ENCODE measurements at places on chromosomes 1 and 21.

- no peak for DNase-seq
Measured at GRCh38 chr1:209387969-209388329, 195.6 kb upstream of the CAMK1G start.

GRCh38 chr1:38076038-38076437 lies 29.4 kb upstream of the POU3F1 start:
- DNase-seq: no peak

DNA sequence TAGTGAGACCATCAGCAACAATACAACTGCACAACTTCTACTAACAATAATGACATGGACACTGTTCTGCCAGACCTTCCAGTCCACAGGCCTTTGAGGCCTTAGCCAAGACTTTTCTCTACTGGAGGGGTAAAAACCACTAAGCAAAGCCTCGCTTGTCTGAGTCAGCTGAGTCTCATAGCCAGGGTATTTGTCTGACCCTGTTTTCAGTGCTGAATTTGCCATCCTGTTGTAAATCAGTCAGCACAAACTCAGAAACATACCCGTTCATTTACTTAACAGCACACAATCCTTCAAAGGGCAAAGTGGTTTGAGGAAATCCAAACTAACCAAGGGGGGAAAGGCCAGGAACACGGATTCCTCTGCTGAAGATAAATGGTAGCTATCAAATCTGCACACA lies 537.8 kb downstream of the SMYD3 start:
- DNase-seq: no peak

DNA sequence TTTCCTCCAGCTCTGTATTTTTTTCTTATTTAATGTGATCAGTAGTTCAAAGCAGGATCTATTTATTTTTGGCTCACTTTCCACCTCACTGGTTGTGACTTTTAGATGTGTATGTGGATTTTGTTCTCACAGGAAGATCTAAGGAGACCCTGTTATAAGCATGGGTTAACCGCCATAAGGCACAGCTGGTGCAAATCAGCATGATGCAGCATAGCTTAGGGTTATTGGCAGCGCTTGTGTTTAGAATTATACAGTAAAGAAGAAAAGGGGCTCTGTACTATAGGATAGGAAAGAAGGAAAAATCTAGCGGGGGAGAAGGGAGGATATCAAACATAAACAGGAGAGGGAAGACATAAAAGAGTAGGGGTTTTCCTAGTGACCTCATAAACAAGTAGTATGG lies 26.9 kb upstream of the RGL1 start:
- DNase-seq: no peak

GRCh38 chr1:98981917-98982513 lies 22.6 kb downstream of the PLPPR5 start:
- no peak for DNase-seq

- no peak for DNase-seq
Measured at GRCh38 chr21:34970167-34970500, 79.0 kb downstream of the RUNX1 start.

- DNase-seq: no peak
Measured at GRCh38 chr21:26406526-26406925, 166.6 kb downstream of the CYYR1 start.

DNA sequence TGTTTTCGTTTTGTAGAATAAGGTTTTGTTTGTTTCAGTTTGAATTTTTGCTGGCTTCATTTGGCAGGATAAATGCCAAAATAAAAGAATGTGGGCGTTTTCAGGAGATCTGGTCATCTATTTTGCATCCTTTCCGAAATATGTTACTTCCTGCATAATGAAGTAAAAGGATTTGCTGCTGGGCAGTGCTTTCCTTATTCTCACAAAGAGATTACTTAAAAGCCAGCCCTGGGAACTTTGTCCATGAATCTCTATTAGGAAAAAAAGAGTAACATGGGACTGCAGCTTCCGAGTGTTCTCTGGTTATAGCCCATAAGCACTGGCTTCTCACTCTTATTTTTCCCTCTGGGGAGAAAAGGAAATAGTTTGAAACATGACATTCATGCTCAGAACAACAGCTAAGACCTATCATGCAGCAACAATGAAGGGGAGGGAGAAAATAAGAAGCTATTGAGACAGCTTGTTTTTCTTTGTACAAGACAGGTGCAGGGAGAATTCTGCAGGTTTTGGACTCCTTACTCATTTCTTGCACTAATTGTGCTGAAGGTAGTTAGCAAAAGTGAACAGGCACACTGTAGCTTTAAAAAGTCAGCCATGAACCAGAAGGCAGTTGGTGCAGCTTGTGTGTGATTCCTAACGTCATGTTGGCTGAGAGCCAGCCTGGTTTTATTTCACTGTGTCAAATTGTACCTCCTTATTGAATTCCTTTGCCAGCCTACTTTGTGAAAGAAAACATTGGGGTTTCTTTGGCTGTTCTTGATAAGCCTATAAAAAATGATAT lies at the start of gene SAMD13:
SAMD13 (plus strand) TSS at position 705 of the 781 bp plus-strand sequence. CDS start 1,527 bp downstream, outside the sequence.
- DNase-seq: peak; percentile 94

DNA sequence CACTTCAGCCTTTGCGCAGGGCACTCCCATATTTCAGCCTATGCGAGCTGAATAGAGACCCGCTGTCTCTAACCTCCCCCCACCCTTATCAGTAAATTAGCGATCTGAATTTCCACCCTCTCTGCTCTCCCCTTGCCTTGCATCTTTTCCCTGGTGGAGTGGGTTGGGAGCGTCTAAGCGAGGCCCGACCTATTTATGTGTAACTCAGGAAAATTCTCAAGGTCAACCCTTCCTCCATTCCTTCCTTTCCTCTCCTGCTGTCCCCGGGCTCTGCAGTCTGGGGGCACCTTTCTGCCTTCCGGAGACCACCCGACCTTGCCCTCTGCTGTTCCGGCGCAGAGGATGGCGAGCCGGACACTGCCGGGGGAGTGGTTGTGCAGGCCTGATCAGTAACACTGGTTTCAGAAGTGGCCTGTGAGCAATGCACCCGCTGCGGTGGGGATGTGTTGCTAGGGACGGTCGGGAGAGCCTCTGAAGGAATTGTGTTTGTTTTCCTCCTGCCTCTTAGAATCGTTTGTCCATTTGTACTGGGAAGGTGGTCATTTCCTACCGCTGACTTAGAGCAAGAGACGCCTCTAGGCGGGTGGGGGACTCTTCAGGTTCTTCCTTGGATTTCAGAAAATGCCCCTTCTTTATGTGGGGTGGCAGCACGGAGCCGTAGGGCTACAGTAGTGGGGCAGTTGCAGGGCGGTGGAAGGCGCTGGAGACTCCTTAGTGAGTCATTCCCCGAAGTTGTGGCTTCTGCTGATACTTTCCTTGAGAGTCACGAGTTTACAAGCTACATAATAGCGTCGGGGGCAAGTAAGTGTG lies 513 bp downstream of the MGST3 start:
- peak; percentile 49 for DNase-seq

DNA sequence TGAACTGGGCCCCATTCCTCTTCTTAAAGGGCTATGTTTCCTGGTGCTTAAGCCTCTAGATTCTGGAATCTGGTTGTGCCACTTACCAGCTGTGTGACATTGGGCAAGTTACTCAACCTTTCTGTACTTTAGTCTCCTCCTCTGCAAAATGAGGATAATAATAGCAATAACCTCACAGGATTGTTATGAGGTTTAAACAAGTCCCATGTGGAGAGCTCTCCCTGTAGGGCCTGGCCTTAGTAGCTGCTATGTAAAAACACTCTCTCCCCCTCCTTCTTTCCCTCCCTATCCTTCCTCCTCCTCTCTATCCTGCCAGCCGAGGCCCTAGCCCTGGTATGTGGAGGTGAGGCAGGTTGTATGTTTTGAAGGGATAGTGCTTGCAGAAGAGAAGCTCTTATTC lies 8.2 kb upstream of the PEAR1 start:
- DNase-seq: no peak

DNA sequence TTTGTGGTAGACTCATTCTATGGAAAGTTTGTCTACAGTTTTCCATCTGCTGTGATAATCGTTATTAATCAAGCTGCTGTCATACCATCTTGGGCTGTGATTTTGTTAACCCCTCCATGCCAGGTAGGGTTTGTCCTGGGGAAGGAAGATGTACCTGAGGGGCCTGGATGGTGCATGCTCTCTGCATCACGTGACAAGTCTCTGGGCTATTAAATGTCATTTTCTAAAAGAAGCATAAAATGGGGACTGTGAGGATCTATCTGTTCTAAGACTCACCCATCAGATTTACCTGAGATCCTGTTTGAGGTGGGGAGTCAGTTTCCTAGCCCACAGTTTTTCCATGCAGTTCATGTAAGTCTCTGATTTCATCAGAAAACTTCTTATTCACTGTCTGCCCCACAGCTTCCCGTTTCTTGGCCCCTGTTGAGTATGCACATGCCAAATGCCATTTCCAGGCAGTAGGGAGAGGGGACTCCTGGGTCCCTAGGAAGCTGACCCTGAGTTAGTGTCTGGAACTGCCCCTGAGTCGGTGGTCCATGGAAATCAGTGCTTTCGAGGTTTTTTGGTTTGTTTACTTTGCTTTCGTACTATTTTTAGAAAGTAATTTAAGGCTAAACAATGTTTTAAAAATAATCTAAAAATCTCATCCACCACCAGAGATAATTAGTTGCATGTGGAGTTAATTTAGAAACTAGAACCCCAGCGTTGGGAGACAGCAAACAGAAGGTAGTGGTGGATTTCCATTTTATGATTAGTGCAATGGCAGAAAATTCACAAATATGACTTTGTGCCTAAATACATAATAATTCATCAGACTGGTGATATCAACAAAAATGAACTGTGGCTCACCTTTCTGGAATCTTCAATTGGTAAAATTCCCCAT lies 46.7 kb downstream of the ZBTB18 start:
- DNase-seq: no peak

- DNase-seq: no peak
Measured at GRCh38 chr1:202565890-202566602, 144.2 kb downstream of the SYT2 start.

GRCh38 chr21:36909423-36909822 lies 57.0 kb downstream of the HLCS start:
- no peak for DNase-seq

DNA sequence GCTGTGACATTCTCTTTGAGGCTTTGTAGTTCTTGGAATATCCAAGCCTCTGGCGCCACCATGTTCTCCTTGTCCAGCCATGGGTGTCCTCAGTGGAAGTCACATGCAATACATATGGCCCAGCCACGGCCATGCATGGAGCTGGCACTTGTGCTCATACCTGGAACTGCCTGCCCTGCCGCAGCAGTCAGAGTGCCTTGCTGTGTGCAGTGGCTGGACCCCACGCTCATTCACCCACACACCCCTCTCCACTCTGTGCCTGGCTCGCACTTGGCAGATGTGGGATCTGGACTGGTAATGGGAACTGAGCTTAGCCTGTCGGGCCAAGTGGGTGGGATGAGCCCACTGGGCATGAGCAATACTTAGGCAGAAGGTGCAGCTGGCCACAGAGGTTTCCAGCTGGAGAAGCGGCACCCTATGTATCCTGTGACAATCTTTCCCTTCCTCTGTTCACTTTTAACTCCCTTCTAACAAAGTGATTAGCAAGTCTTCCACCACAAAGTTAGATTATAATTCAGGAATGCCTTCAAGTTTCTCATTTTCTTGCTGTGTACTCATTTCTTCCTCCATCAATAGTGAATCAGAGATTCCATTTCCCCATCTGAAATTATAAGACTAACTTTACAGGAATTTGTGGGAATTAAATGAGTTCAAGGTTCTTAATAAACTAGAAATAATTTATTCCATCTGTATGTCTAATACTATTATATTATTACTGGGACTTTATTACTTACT lies 351.6 kb upstream of the NCAM2 start:
- DNase-seq: no peak

GRCh38 chr1:58231204-58231603 lies 315.3 kb downstream of the OMA1 start:
- no peak for DNase-seq

DNA sequence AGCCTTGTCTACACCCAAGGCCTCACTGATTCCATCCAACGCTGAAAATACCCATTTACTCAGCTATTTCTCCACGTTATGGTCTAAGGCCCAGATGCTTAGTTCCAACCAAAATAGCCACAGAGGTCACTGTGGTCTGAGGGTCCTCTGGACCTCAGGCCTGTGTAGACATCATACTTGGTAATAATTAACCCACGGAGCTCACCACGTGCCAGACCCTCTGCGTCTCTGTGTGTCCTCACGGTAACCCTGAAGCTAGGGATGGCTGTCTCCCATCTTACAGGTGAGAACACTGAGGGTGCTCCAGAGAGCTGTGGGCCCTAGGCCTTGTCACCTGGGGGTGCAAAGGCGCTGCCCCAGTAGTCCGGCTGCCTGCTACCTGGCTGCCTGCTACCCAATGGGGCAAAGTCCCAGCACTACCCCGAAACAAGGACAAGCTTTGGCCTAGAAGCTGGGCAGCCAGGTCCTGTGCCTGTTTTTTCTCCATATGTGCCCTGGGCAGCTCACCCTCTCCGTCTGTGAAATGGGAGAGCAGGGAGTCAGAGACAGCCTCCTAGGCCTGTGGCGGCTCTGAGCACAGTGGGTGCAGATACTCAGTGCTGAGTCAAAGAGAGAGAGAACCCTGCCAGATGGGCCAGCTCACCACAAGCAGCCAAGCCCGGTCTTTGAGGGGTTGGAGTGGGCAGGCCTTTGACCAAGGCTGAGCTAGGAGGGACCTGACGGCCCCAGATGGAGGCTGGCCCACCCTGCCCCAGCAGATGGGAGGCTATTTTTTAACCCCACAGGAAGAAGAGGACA lies 17.0 kb upstream of the RUNX3 start:
- no peak for DNase-seq

DNA sequence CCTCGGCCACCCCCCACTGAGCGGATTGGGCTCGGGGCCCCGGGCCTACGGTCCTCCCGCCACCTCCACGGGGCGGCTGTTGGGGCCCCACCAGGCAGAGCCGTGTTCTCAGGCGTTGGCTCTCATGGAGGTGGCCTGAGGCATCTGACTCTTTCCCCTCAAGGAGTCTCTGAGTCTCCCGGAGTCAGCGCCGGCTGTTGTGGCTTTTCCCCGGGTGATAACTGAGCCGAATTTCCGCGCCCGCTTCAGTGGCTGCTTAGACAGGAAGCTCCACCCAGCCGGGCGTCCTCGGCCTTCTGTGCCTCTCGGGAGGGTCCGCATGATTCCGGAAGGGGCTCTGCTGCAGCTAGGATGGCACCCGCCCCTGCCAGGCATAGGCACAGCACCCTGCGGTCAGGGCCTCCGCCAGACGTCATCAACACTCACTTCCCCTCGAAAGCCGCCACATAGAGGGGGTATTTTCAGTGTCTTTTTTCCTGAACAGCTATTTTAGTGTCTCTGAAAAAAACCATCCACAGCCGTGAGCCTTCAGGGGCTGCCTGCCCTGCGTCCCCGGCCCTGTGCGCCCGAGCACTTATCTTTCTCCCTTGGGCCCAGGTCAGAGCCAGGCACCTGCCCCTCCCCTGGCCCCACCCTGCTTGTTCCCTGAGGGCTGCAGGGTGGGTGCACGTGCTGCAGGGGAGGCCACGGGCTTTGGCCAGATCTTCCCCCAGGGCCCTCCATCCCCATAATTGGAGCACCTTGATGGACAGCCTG lies 72.9 kb downstream of the SKI start:
- DNase-seq: no peak

GRCh38 chr1:9294405-9294773 lies 1.7 kb downstream of the SPSB1 start:
- no peak for DNase-seq

- DNase-seq: peak; percentile 68
Measured at GRCh38 chr1:67367370-67368045, 59.8 kb downstream of the IL12RB2 start.
